Mesenteric fat pad (tissue), 1 donor: ENCODE measurements at places on chromosomes 3 and 15. TPM values are rescaled to one million over a fixed set of nuclear protein-coding genes. Genes with fewer than 3 reads are reported as not detected.

SI gene
- total RNA-seq, result 1.0 TPM

SERPINI2 gene
- total RNA-seq, result not detected

STARD5 gene
- 3.3 TPM for total RNA-seq

ERICH6 gene
- 0.29 TPM for total RNA-seq

PRKCI gene
- 16.7 TPM for total RNA-seq

ACKR2 gene
- 5.6 TPM for total RNA-seq

SLC25A20 gene
- 46.1 TPM for total RNA-seq

ACAN gene
- total RNA-seq, result 1.4 TPM

GRCh38 chr3:127767126-127767525 is 55.2 kb downstream of the MGLL start:
- no peak for DNase-seq

DNA sequence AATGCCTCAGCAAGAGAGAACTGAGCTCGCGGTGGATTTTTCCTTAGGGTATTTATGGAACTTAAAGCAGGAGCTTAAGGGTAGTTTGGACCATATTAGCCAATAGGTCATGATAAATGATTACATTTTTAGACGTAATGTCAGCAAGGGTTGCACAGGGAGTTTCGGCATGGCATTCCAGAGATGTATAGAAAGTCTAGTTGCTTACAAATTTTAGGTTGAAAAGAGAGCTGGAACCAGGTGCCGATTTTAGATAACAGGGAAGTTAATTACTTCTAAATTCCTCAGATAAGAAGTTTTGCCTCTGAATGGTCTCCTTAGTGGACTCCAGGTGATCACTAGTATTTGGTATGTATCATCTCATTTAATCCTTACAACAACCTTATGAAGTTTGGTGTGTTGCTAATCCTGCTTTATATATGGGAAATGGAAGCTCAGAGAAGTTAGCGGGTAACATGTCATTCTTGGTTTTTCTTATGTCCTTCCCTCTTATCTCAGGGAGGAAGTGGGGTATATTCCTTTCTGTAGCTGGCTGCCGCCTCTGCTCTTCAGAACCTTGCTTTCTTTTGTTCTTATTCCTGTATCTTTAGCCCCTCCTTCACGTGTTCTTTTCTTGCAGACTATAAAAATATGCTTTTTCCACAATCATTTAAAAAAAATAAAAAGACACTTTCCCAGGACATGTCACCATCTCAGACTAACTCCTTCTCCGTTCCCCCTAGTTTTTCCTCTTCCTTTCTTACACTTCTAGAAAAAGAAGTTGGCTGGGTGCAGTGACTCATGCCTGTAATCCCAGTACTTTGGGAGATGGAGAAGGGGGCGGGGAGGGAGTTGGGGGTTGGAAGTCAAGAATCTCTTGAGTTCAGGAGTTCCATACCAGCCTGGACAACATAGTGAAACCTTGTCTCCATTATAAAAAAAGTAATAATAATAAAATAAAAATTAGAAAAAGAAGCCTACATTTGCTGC is 25.7 kb downstream of the IQGAP1 start:
- no peak for DNase-seq

GRCh38 chr3:177488740-177489139 is 291.5 kb upstream of the TBL1XR1 start:
- no peak for DNase-seq

- DNase-seq, result no peak
Observed at GRCh38 chr15:89118481-89118989, 30.3 kb downstream of the ABHD2 start.

GRCh38 chr3:87674397-87675161 is 384.2 kb downstream of the CGGBP1 start:
- DNase-seq, result no peak

- DNase-seq, result no peak
Observed at GRCh38 chr3:177523872-177524438, 326.7 kb upstream of the TBL1XR1 start.
